ENCODE measurements at places on chromosomes 11 and 22.

DNA sequence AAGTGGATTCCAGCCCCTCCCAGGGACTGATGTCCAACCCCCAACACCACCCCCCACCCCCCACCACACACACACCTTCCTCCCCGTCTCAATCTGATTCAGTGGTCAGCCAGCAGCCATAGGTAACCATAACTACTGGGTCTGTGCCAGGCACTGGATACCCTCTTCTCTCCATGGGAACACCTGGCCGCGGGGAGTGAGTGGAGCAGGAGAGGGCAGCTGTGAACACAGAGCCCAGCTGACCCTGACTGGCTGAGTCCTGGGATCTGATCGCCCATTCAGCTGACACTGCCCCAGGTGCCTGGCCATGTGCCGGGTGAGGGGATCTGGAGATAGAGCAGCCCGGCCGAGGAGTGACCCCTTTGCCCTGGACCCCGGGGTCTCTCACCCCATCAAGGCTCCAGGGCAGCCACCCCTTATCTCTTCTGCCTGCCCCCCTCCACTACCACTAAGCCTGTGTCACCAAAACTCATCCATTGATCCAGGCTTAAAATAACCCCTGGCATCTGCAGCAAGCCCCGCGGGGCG, 2.6 kb upstream of the SHISA8 start:
- DNase-seq: no peak

DNA sequence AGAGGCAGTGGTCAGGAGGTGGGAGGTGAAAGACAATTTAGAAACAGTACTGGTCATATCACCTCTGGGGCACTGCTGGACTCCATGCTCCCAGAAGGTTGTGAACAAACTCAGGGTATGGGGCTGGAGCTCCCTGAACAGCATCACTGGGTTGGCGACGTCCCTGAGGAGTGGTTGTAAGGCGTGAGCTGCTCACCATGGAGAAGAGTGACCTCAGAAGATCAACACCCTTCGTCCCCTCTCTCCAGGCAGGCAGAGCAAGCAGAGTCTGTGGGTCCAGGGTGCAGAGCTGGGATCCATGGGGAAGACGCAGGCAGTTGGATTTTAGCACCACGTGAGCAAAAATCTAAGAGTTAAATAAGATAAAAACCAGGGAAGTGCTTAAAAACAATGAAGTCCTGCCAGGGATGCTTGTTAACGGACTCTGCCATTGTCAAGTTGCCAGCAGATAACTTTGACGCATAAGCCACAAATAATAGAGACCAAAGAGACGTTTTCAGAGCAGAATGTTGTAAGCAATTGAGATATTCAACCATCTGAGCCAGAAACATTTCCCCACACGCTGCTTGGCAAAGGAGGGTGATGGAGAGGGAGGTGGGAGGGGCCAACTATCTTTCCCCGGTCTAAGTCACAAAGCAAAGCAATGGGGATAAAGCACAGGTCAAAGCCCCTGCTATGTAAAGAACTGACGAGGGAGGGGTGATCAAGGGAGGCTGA, 13.6 kb downstream of the PNPLA5 start:
- no peak for DNase-seq

- no peak for DNase-seq
Observed at GRCh38 chr22:23604939-23605712, 25.0 kb upstream of the IGLL1 start.

- DNase-seq: peak; percentile 84
Observed at GRCh38 chr22:41237707-41238569, 2.8 kb downstream of the CHADL start.
